ENCODE measurements at places on chromosomes 2 and 18. TPM values are rescaled to one million over a fixed set of nuclear protein-coding genes. Genes with fewer than 3 reads are reported as not detected.

IGFBP2 gene
- 7.4 TPM for total RNA-seq

SP9 gene
- not detected for total RNA-seq

SCN2A gene
- total RNA-seq: not detected

ANKRD30B gene
- not detected for total RNA-seq

TMEM169 gene
- 1.6 TPM for total RNA-seq
